HFFc6 (cell line): ENCODE measurements at places on chromosomes 6 and 20. TPM values are rescaled to one million over a fixed set of nuclear protein-coding genes. Genes with fewer than 3 reads are reported as not detected.

The HTR1B gene
- total RNA-seq: 0.14 to 0.48 TPM (median 0.44 TPM) in 3 replicates

The HDDC2 gene
- total RNA-seq: 45.2 to 58.3 TPM (median 53.4 TPM) in 3 replicates

The TUBB1 gene
- not detected in 3 replicates for total RNA-seq

The MYCT1 gene
- total RNA-seq: 0.32 to 1.8 TPM (median 1.1 TPM) in 3 replicates

The SIRPB1 gene
- not detected in 3 replicates for total RNA-seq

The VNN1 gene
- 0.06 to 0.13 TPM (median 0.08 TPM) in 3 replicates for total RNA-seq

The ATP6V1G2 gene
- total RNA-seq: 3.0 to 5.3 TPM (median 3.2 TPM) in 3 replicates

The MYLIP gene
- total RNA-seq: 0.51 to 0.99 TPM (median 0.78 TPM) in 3 replicates

The MCHR2 gene
- not detected in 3 replicates for total RNA-seq
